ENCODE measurements at places on chromosomes 11 and 22. TPM values are rescaled to one million over a fixed set of nuclear protein-coding genes. Genes with fewer than 3 reads are reported as not detected.

Gene ZP1
- total RNA-seq: not detected

Gene SEPTIN5
- 67.7 TPM for total RNA-seq

Gene C11orf16
- total RNA-seq: not detected

Gene B4GALNT4
- 4.6 TPM for total RNA-seq

Gene ZDHHC8
- total RNA-seq: 21.5 TPM

Gene STARD10
- 338 TPM for total RNA-seq

Gene TEX12
- not detected for total RNA-seq

Gene BIRC3
- 3.7 TPM for total RNA-seq

Gene BMAL1
- total RNA-seq: 30.2 TPM

Gene SLCO2B1
- total RNA-seq: 210 TPM

All from adrenal gland (tissue), 19 donors.